ENCODE measurements at places on chromosomes 2 and 18. TPM values are rescaled to one million over a fixed set of nuclear protein-coding genes. Genes with fewer than 3 reads are reported as not detected.

DNA sequence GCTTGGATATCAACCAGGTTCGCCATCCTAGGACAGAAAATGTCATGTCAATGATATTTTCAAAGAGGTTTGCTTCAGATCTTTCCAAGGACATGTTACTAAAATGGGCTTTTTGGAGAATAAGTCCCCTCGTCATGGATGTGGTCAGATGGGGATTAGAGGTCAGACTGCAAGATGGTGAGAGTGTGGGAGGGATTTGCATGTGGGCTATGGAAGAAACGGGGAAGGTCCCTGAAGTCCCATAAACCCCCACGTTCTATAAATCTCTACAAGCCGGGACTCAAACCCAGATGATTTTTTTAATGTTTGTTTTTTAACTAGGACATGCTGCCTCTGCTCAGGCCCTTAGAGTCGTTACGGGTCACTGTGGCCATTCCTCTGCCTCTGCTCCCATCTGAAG, 37.7 kb upstream of the IGFBP5 start:
- no peak overlapping the region for H3K4me3 ChIP-seq
- DNase-seq, result no peak
- H3K27ac ChIP-seq, result no peak overlapping the region
- no peaks in the 10 kb centered on the region for H3K27me3 ChIP-seq
- H3K36me3 ChIP-seq, result no peaks in the 10 kb centered on the region

- H3K4me3 ChIP-seq, result no peak overlapping the region
- DNase-seq, result no peak
- H3K36me3 ChIP-seq, result no peaks in the 10 kb centered on the region
- H3K27ac ChIP-seq, result no peak overlapping the region
- H3K27me3 ChIP-seq, result no peaks in the 10 kb centered on the region
- no peaks in the 10 kb centered on the region for H3K4me1 ChIP-seq
Measured at GRCh38 chr2:238418196-238418998, 8.3 kb upstream of the ASB1 start.

The IL36G gene
- not detected for total RNA-seq

DNA sequence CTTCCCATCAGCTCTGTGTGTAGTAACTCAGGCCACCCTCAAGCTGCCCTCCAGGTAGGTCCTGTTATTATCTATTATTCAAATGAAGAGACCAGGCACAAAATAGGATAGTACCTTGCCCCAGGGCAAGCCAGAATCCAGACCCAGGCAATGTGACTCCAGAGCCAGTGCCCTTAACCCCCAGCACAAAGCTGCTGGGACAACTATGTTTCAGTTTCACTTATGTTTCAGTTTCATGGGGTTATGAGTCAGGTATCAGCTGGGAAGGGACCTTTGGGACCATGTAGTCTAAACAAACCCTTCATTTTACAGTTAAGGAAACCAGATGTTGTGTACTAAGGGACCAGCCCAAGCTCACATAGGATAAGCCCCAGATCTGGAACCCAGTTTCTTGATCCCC, 10.0 kb downstream of the HK2 start:
- H3K4me3 ChIP-seq, result no peak overlapping the region
- H3K36me3 ChIP-seq, result no peaks in the 10 kb centered on the region
- peaks cover 51% of the 10 kb centered on the region for H3K4me1 ChIP-seq
- no peaks in the 10 kb centered on the region for H3K27me3 ChIP-seq

The ITM2C gene
- 53.2 TPM for total RNA-seq

- no peaks in the 10 kb centered on the region for H3K36me3 ChIP-seq
- no peaks in the 10 kb centered on the region for H3K4me1 ChIP-seq
- DNase-seq, result no peak
- no peaks in the 10 kb centered on the region for H3K27me3 ChIP-seq
Measured at GRCh38 chr2:7730449-7730848, 813.2 kb downstream of the RNF144A start.

- DNase-seq, result no peak
- H3K4me3 ChIP-seq, result no peak overlapping the region
- peaks cover 2% of the 10 kb centered on the region for H3K4me1 ChIP-seq
- no peaks in the 10 kb centered on the region for H3K27me3 ChIP-seq
Measured at GRCh38 chr2:44753552-44754285, 187.8 kb upstream of the SIX3 start.

DNA sequence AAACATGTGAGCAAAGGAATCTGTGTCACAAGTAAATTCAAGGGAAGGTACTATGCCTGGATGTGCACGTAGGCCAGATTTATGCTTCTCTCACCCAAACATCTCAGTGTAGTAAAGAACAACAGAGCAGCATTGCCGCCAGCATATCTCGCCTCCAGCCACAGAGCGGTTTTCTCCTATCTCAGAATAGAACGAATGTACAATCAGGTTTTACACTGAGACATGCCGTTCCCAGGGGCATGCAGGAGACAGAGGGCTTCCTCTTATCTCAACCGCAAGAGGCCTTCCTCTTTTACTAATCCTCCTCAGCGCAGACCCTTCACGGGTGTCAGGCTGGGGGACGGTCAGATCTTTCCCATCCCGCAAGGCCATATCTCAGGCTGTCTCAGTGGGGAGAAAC, 175.3 kb downstream of the RPIA start:
- H3K27me3 ChIP-seq, result no peaks in the 10 kb centered on the region
- no peak overlapping the region for H3K4me3 ChIP-seq
- H3K4me1 ChIP-seq, result no peaks in the 10 kb centered on the region
- no peak for DNase-seq

- no peaks in the 10 kb centered on the region for H3K4me1 ChIP-seq
- no peaks in the 10 kb centered on the region for H3K36me3 ChIP-seq
- H3K27ac ChIP-seq, result no peak overlapping the region
- H3K4me3 ChIP-seq, result no peak overlapping the region
- no peak for DNase-seq
- H3K27me3 ChIP-seq, result no peaks in the 10 kb centered on the region
Measured at GRCh38 chr2:149068996-149069888, 30.7 kb downstream of the LYPD6B start.

DNA sequence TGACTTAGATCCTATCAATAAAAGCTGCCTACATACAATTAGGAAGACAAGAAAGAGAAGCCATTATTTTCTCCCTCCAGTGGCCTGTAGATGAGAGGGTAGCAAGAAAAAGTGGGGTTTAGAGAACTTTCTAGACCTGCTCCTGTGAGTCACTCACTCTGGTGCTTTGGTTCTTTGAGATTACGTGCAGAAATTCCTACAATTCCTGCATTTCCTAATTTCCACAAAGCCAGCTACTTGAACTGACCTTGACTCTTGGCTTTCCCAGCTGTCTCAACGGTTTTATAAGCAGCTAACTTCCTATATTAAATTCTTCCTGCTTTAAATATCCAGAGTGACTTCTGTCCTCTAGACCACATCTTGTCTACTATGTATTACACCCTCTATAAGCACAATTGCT, 899.5 kb upstream of the KLHL29 start:
- no peak overlapping the region for H3K27ac ChIP-seq
- H3K4me3 ChIP-seq, result no peak overlapping the region
- no peaks in the 10 kb centered on the region for H3K27me3 ChIP-seq
- no peaks in the 10 kb centered on the region for H3K36me3 ChIP-seq
- no peaks in the 10 kb centered on the region for H3K4me1 ChIP-seq

The LINC00305 gene
- total RNA-seq, result not detected

The MAP2 gene
- 6.0 TPM for total RNA-seq

The ALS2 gene
- total RNA-seq, result 15.5 TPM

GRCh38 chr2:71464389-71464788, 11.0 kb downstream of the DYSF start:
- peaks cover 2% of the 10 kb centered on the region for H3K4me1 ChIP-seq
- no peaks in the 10 kb centered on the region for H3K36me3 ChIP-seq
- H3K4me3 ChIP-seq, result no peak overlapping the region
- H3K27ac ChIP-seq, result no peak overlapping the region
- no peaks in the 10 kb centered on the region for H3K27me3 ChIP-seq
- DNase-seq, result no peak

- no peaks in the 10 kb centered on the region for H3K27me3 ChIP-seq
- peaks cover 6% of the 10 kb centered on the region for H3K4me1 ChIP-seq
- no peak overlapping the region for H3K4me3 ChIP-seq
- no peak for DNase-seq
Measured at GRCh38 chr18:75003764-75004690, 204.9 kb downstream of the PTGR3 start.
